ENCODE measurements at places on chromosomes 12 and 14.

DNA sequence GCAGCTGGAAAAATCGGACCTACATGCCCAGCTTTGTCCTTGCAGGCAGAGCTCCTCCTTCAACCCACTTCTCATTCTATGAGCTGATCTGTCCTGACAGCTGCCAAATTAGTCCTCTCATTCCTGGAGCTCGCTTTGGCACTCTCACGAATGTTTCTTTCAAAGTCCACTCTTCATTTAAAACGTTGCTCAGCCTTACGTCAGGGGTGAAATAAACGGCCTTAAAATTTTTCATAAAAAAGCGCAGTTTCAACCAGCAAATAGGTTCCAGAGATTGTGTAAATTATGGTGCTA, 120.9 kb upstream of the HIF1A start:
- no peak for DNase-seq

GRCh38 chr14:100191584-100192249, 32.3 kb upstream of the DEGS2 start:
- DNase-seq: no peak

GRCh38 chr12:16763901-16764300, 157.9 kb upstream of the LMO3 start:
- no peak for DNase-seq

- no peak for DNase-seq
Observed at GRCh38 chr12:130787041-130787440, 52.0 kb downstream of the STX2 start.

GRCh38 chr14:104895786-104896661, 28.7 kb upstream of the PLD4 start:
- peak; percentile 17 for DNase-seq

DNA sequence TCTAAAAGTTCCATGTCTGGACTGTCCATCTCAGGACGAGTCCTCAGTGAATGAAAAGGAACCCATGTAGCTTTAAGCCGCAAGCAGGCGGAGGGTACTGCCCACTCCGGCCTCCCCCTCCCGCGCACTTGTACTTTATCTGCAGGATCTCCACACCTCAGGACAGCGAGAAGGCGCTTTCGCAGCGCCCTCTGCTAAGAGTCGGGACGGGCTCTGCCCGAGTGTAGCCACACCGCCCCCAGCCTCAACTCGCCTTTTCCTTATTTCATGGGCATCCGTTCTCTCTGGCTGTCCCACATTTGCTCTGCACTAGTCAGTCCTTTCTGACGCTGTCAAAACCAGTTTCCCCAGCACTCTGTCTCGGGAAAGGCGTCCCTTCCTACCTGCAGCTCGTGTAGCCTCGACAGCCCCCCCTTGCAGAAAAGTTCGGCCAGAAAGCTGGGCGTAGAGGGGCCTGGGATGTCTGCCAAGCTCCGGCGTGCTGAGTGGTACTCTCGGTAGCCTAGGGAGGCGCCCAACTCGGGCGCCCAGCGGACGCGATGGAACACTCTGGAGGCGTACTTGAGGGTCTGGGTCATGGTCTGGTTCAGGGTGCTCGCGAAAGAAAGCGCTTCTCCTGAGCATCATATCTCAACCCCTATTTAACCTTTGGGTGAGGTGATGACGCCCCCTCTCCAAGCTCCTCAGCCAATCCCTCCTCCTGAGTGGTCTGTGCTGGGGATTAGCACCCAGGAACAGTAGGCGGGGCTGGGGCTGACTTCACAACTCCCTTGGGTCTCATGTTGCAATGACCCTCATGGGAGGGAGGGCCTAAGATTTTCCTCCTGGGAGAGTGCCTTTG, at the start of gene CYP27B1:
CYP27B1 (minus strand) TSS at position 615 of the 841 bp plus-strand sequence; CDS start at position 578, 37 bp downstream.
- no peak for DNase-seq

GRCh38 chr14:31278883-31279282, 71.3 kb upstream of the HECTD1 start:
- no peak for DNase-seq

Data from NCI-H1417 treated with DMSO at 0.1 percent for 48 hours (cell line).